ENCODE measurements at places on chromosomes 3 and 15.

DNA sequence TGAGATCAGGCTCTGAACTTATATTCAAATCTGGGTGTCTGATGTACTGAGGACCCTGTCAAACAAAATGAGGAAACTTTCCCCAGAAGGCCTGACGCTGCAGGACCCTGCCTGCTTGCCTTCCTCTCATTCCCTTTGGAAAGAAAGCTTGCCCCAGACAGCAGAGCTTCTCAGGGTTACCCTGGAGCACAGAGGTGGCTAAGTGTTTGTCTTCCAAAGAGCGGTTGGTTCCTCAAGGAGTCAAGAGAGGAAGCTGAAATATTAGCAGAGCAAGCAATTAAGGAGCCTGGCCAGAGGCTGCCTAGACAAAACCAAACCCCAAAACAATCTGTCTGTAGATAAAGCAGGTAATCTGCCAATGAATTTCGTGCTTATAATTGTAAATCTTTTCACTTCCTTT is 175.3 kb downstream of the NR1D2 start:
- DNase-seq, result no peak

GRCh38 chr3:153702106-153702505 is 419.1 kb upstream of the ARHGEF26 start:
- DNase-seq, result no peak

DNA sequence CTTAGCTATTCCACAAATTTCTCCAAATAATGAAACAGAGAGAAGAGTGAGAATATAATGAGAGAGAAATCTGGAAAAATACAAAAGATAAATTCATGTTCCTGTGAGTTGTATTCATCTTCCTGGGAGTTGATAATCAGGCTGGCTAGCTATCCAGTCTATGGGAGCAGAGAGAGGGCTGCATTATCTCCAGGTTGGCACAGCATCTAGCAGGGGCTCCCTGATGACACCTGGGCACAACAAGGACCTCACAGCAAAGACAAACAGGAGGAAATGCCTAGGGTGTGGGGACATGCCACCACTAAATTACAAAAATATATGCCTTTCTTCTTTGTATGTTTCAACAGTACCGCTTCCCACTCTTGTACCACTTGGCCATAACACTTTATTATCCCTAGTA is 1.9 kb downstream of the EHD4 start:
- no peak for DNase-seq

- no peak for DNase-seq
Measured at GRCh38 chr3:170572665-170573253, 13.1 kb downstream of the SLC7A14 start.

- no peak for DNase-seq
Measured at GRCh38 chr15:24696842-24697241, 21.3 kb downstream of the NPAP1 start.

- DNase-seq, result no peak
Measured at GRCh38 chr3:58082047-58082446, 73.8 kb downstream of the FLNB start.

GRCh38 chr3:22981166-22981565 is 222.0 kb upstream of the UBE2E2 start:
- DNase-seq, result no peak

DNA sequence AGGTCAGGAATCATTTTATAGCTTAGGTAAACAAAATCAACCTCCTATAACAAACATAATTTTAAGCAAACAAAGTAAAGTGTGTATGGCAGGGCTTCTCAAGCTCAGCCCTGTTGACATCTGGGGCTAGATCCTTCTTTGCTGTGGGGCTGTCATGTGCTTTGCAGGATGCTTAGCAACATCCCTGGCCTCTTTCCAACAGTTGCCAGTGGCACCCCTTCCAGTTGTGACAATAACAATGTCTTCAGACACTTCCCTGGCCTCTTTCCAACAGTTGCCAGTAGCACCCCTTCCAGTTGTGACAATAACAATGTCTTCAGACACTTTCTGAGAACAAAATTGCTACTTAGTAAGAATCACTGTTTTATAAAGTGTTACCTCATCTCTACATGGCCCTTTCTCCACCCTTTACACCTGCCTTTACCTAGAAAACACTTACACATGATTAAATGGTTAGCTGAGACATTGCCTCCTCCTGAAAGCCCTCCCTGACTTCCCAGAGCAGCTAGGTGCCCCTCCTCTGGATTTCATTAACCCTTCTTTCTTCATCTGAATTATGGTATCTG is 194.0 kb upstream of the LMCD1 start:
- DNase-seq, result no peak

DNA sequence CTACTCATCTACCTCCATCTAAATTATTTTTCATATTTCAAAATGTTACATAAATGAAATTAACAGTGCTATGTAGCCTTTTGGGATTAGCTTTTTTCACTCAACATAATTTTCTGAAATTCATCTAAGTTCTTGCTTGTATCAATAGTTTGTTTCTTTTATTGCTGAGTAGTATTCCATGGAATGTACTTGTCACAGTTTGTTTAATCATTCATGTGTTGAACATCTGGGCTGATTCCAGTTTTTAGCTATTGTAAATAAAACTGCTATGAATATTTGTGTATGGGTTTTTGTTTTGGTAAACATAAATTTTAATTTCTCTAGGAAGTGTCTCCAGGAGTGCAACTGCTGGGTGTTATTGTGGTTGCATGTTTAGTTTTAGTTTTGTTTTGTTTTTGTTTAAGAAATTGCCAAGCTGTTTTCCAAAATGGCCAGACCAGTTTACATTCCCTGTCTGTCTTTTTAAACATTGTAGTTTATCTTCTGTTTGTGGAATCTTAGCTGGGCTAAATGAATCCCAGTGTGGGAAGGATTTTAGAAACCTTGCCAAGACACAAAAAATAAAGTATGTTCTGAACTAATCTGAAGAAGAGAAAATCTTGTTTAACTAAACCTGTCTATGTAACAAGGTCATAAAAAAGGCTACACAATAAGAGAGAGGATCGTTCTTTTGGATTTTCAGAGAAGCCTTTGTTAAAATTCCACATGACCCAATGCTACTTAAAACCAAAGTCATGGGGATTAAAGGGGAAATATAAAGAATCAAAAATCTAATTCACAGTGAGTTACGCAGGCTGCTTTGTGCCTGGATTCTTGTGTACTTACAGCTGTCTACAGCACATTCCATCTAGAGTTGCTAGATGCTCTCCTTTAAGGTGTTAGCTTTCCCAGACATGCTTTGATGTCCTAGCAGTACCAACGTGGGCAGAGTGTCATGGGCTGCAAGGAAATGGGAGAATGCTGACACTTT is 129.2 kb upstream of the SUCLG2 start:
- DNase-seq, result no peak

DNA sequence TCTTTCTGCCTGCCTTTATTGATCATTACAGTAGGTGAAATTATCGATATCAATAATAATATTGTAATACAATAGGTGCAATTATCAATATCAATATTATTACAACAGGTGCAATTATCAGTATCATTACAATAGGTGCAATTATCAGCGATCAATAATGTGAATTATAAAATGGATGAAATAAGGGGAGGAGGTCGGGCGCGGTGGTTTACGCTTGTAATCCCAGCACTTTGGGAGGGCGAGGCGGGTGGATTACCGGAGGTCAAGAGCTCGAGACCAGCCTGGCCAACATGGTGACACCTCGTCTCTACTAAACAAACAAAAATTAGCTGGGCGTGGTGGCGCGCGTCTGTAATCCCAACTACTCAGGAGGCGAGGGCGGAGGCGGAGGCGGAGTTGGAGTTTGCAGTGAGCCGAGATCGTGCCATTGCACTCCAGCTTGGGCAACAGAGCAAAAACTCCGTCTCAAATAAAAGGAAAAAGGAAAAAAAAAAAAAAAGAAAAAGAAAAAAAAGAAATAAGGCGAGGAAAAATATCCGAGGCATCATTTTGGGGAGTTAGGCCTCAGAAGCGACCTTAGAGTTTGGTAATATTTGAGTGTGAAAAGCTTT is 611 bp upstream of the BNIP2 start:
- DNase-seq, result peak; percentile 95

GRCh38 chr3:4850928-4851265 is 128.3 kb upstream of the BHLHE40 start:
- no peak for DNase-seq

- no peak for DNase-seq
Measured at GRCh38 chr3:123783050-123783689, 101.0 kb downstream of the MYLK start.

DNA sequence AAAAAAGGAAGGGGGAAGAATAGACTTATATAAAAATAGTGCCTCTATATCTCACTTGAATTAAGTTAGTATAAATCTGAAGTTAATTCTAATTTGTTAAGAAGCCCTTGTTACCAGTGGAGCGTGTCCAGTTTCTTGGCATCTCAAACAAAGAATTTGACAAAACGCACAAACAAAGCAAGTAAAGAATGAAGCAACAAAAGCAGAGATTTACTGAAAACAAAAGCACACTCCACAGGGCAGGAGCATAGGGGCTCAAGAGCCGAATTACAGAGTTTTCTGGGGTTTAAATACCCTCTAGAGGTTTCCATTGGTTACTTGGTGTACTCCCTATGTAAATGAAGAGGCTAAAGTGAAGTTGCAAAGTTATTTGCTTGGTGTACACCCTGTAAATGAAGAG is 34.0 kb upstream of the GK5 start:
- DNase-seq, result no peak

DNA sequence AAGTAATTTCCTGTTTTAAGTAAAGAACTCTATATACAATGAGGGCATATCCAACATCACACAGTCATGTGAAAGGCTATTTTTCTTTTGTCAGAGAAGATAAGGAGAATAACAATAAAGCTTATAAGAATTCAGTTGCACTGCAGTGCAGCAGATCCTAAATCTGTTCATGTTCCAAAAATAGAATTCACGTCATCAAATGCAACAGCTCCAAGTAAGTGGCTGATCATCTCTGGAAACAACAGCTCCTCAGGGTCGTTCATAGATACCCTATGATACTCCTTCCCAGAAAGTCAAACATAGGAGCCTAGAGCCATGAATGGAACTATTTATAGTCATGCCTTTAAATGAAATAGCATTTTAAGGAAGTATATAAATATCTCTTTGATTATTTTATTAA is 100.2 kb downstream of the FMN1 start:
- no peak for DNase-seq

DNA sequence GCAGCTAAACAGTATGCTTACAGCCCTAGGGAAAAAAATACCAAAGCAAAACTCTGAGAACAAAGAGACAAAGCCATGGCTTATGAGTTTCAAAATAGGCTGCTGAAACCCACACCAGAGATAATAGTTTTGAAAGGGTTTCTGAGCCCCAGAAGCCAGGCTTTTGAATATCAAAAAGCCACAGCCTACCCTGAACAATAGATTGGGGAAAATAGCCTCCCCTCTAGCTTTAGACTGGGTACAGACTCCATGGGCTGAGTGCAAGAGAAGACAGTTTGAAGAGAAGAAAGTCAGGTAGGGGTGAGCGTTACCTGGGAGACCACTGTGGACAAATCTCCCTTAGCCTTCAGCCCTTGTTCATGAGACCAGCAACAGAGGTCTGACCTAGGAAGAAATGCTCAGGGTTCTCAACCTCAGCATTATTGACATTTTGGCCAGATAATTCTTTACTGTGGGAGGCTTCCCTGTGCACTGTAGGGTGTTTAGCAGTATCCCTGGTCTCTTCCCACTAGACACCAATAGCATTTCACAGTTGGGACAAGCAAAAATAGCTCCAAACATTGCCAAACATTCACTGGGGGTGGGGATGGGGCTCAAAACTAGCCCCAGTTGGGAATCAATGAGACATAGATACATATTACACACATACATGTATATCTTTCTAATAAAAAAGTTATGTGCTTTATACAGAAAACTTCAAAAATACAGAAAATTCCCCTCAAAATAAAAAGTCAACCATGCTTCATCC is 11.6 kb upstream of the TAFA4 start:
- no peak for DNase-seq

- no peak for DNase-seq
Measured at GRCh38 chr3:185046164-185046515, 106.7 kb downstream of the C3orf70 start.

- DNase-seq, result no peak
Measured at GRCh38 chr3:52119099-52119498, 35.1 kb downstream of the POC1A start.

GRCh38 chr3:31567036-31567435 is 34.3 kb downstream of the STT3B start:
- no peak for DNase-seq

GRCh38 chr3:131803113-131803512 is 231.7 kb downstream of the CPNE4 start:
- no peak for DNase-seq

- no peak for DNase-seq
Measured at GRCh38 chr3:123750659-123751420, 133.3 kb downstream of the MYLK start.

All from tibial artery (tissue), 4 donors.